ENCODE measurements at places on chromosomes 2 and 18.
A peak's percentile ranks its signal among the peaks of the same experiment; 100 is the strongest.

DNA sequence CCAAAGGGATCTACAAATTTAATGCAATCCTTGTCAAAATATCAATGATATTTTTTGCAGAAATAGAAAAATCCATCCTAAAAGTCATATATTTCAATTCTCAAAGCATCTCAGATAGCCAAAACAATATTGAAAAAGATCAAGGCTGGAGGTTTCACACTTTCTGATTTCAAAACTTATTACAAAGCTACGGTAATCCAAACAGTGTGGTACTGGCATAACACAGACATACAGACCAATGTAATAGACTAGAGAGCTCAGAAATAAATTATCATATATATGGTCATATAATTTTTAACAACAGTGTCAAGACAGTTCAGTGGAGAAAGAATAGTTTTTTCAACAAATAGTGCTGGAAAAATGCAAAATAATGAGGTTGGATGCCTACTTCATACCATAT, 40.3 kb upstream of the PROKR1 start:
- no peak for DNase-seq

DNA sequence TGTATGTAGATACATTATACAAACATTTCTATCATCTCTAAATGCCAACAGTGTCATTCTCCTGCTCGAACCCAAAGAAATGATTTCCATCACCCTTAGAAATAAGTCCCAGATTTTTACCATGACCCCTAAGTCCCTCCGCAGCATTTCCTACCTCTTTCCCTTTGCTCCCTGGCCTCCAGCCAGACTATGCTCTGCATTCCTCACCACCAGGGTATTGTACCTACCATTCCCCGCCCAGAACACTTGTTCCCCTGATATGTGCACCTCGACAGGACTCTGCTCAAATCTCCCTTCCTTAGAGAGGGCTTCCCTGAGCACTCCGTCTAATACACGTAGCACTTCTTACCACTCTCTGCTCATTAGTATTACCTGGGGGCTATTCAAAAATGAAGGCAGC, 630.2 kb downstream of the ARHGAP15 start:
- no peak for DNase-seq

- DNase-seq: no peak
Measured at GRCh38 chr2:129329574-129329973, 649.9 kb upstream of the RAB6C start.

GRCh38 chr18:51078026-51078425, 48.0 kb downstream of the SMAD4 start:
- DNase-seq: no peak

- no peak for DNase-seq
Measured at GRCh38 chr2:64114912-64115277, 29.3 kb downstream of the PELI1 start.

DNA sequence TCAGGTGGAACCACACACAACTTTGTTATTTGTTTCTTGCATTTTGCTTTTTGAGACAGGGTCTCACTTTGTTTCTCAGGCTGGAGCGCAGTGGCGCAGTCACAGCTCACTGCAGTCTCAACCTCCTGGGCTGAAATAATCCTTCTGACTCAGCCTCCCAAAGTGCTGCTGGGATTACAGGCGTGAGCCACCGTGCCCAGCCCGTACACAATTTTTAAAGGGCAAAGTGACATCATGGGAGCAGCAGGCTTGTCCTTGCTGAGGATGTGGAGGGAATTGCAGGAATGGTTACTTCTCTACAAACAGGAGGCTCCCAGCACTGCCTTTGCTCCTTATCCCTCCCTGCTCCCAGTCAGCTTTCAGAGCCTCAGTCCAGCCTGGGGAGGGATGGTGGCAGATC, 355.9 kb upstream of the KLHL29 start:
- DNase-seq: no peak

GRCh38 chr2:154452906-154453493, 245.5 kb upstream of the KCNJ3 start:
- peak; percentile 52 for DNase-seq

Measured in NCI-H526 (cell line).